ENCODE measurements at places on chromosomes 11 and 22.

GRCh38 chr11:113685654-113686359 is 20.3 kb downstream of the TMPRSS5 start:
- DNase-seq: no peak

DNA sequence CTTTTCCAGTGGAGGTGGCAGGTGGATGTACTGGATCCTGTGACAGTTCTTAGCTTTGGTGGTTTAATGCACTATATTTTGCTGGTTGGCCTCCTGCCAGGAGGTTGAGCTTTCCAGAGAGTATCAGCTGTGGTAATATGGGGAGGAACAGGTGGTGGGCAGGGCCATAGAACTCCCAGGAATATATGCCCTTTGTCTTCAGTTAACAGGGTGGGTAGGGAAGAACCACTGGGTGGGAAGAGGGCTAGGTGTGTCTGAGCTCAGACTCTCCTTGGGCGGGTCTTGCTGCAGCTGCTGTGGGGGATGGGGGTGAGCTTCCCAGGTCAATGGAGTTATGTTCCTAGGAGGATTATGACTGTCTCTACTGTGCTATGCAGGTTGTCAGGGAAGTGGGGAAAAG is 203.8 kb downstream of the DLG2 start:
- peak; percentile 3 for DNase-seq

GRCh38 chr11:126328938-126329643 is 25.2 kb downstream of the DCPS start:
- no peak for DNase-seq

GRCh38 chr22:23531966-23532705 is 48.0 kb downstream of the IGLL1 start:
- no peak for DNase-seq

GRCh38 chr22:28348613-28349609 is 330.7 kb downstream of the TTC28 start:
- no peak for DNase-seq

DNA sequence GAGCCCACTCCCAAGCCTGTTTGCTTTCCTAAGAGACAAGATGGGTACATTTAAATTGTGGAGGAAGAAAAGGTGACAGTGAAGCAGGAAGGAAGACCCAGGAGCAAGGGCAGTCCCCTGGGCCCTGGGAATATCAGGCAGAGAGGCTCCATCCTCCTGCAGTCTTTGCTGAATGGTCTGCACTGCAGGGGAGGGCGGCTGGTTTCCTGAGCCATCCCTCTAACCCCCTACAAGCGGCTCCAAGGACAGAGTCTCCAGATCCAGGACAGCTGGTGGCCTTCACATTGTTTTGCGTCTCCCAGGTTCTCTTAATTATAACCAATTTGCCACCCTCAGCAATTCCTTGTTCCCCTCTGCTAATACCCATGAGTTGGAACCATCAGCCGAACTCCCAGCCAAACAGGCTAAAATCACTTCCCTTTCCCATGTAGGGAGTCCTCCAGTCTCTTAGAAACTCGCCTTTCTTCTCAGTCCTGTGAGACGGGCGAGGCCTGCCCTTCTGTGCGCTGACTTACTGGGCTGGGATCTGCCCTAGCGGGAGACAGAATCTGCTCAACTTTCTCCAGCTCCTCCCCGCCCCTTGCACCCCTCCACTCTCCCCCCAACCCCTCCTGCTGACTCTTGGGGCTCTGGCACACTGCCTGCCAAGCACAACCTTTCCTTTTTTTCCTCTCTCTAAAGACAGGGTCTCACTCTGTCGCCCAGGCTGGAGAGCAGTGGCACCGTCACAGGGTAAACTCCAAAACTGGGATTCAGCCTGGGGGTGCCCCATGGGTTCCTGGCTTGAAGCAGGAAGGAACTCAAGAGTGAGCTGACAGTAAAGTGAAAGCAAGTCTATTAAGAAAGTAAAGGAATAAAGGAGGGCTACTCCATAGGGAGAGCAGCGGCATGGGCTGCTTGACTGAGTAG is 53.4 kb upstream of the EMID1 start:
- no peak for DNase-seq
